NCI-H187 treated with DMSO at 0.1 percent for 48 hours (cell line): ENCODE measurements at places on chromosomes 4 and X.
A peak's percentile ranks its signal among the peaks of the same experiment; 100 is the strongest.

GRCh38 chr4:15007201-15007600, 4.9 kb downstream of the CPEB2 start:
- DNase-seq: no peak

DNA sequence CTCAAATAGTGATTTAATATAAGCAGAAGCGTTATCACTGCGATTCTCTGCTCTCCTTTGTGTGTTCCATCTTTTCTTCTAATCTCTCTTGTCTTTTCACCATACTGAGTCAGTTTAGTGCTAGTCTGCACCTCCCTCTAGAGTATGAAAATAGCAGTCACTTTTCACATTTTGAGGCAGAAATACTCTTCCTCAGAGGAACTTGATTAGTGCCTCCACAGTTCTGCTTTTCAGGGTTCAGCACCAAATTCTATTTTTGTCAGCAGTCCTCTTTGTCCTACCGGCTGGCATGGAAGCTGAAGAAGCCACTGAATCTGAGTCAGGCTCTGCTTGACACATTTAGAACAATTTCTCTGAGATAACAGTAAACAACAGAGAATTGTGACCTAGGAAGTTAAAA, 49.7 kb upstream of the ANKRD17 start:
- DNase-seq: no peak

GRCh38 chr4:182190306-182190705, 52.9 kb upstream of the TENM3 start:
- DNase-seq: no peak

DNA sequence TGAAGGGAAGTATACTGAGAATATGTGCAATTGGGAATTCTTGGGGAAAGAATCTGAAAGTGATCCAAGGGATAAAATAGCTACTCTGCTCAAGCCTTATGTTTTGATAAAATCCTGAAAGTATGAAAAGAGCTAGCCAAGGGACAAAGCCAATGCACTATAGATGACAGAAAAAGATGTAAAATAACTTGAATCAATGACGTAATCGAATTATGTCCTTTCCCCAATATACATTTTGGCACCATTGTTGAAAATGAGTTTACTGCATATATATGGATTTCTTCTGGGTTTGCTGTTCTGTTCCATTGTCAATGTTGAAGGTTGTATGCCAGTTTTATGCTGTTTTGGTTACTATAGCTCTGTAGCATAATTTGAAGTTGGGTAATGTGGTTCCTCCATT, 407.3 kb downstream of the DCAF12L2 start:
- no peak for DNase-seq

DNA sequence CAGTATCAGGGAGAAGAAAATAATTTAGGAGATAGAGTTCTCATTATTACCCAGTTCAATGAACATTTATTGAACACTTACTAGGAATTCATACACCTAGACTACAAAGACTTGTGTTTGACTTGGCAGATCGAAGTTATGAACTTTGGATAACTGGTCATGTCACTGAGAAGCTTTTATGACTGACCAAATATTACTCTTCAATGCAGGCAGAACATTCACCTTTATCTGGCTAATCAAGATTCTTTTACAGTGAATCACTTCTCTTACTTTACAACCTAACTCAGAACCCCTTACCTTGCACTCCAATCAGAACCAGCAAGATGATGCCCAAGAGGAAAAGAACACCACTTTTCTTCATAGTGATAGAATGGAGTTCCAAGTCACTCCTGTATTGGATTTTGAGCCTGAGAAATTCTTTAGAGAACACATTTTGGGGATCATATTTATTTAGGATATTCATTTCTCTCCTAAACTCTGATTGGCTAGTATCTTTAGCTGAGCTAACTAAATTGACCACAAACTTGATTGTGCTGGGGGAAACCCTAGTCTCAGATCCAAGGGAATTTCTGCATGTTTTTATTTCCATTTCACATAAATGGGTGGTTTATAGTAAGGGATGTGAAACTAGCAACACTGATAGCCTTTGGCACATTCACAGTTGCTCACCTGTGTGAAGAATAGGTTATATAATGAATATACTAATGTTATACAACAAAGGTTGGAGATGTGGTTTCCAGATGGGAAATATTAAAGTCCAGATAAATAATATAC, at the start of gene CXCL9:
Gene CXCL9, minus strand, starts transcription at position 421 of the 774 bp plus-strand sequence. Its CDS starts 60 bp downstream, at position 361.
- no peak for DNase-seq

GRCh38 chr4:152169683-152170082, 366.2 kb downstream of the FBXW7 start:
- no peak for DNase-seq

DNA sequence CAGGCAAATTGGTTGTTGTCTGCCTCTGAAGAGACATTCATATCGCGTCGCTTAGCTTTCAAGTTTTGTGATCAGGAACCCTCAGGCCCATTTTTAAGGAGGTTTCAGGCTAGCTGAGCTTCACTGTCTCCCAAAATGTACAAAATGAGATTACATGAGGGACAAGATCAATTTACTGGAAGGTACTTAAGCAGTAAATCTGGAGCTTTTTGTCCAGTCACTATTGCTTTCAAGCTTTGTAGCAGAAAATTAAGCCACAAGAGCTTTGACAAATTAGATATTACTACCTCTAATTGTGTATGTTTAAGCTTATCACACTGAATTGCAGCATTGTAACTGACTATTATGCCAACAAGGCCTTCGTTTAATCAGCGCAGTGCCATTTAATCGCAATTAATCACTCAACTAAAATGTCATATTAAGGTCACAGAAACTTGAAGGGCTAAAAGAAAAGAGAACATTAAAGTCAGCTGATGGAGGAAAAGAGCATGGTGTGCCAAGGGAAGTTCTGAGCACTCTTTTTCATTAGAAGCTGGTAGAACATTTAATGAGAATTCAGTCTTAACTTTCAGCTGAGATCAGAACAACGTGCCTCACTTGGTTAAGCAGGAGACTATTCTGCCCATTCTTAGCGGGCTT, 353.0 kb downstream of the FBXO8 start:
- no peak for DNase-seq

GRCh38 chr4:142845293-142846107, 601 bp downstream of the INPP4B start:
- DNase-seq: no peak

DNA sequence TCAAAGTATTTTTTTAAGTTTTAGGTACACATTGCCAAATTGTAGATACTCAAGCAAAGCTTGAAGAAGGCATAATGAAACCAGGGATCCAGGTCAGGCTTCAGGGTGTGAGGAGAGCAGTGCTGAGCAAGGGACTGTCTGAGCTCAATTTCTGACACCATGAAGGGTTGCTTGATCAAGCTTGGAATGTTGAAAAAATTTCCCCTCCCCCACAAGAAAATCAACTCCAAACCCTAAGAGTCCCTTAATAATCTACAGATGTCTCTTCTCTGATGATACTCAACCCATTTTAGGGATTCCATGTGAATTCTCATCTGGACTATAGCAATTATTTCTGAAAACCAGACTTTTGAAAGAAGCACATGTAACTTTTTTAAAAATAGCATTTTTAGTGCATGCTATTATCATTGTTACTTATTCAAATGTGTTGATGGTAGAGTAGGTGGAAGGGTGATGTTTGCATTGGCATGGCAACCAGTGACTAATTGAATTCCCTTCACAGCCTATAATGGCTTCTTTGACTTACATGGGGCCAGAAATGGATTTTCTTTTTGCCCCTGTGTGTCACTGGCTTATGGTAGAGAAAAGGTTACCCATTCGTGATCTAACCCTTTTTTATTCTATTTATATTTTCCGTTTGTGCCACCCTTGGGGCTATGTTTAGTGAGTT, 252.0 kb downstream of the FBXW7 start:
- DNase-seq: no peak

GRCh38 chr4:185039508-185040273, 21.4 kb downstream of the HELT start:
- DNase-seq: peak; percentile 3

- no peak for DNase-seq
These were observed 1.4 kb downstream of the ARHGEF6 start for GRCh38 chrX:136779346-136779781.

GRCh38 chr4:26061248-26061986, 147.4 kb downstream of the SMIM20 start:
- no peak for DNase-seq

DNA sequence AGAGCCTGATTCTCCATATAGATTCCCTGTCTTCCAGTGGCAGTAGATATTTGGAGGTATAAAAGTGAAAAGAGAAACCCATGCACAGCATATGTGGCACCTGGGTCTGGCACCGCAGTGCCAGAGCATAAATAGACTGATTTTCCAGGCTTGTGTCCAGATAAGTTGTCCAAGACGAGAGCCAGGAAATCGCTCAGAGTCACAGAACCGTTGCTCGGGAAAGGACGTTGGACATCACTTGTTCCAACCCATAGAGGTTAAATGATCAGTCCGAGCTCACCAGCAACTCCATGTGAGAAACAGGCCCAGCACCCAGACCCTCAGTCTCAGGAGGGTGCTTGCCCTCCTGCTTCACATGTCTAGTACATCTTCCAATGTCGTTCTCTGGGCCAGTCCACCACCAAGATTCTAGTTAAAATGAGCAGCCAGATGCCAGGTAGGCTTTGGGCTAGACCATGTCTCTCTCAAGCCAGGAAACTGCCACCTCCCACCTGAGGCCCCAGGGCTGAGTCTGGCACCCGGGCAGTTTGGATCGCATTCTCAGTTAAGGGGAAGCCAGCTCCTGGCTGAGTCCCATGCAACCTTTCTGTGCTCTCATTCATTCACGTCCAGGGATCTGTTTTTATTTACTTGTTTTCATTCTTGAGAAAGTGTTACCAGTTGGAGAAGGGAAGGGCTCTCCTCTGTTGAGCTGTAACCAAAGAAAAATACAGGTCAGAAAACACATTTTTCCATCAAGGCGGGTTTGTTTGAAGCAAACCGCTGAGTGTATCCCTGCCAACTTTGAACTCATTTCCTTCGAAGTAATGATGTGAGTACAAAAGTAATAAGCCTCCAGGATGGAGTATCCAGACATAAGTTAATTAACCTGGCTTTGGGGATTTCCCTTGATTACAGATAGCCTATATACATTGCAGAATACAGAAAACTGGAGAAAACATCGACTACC, 91.7 kb downstream of the PHOX2B start:
- DNase-seq: no peak

- no peak for DNase-seq
These were observed 14.0 kb upstream of the TMEM156 start for GRCh38 chr4:39046249-39046648.

DNA sequence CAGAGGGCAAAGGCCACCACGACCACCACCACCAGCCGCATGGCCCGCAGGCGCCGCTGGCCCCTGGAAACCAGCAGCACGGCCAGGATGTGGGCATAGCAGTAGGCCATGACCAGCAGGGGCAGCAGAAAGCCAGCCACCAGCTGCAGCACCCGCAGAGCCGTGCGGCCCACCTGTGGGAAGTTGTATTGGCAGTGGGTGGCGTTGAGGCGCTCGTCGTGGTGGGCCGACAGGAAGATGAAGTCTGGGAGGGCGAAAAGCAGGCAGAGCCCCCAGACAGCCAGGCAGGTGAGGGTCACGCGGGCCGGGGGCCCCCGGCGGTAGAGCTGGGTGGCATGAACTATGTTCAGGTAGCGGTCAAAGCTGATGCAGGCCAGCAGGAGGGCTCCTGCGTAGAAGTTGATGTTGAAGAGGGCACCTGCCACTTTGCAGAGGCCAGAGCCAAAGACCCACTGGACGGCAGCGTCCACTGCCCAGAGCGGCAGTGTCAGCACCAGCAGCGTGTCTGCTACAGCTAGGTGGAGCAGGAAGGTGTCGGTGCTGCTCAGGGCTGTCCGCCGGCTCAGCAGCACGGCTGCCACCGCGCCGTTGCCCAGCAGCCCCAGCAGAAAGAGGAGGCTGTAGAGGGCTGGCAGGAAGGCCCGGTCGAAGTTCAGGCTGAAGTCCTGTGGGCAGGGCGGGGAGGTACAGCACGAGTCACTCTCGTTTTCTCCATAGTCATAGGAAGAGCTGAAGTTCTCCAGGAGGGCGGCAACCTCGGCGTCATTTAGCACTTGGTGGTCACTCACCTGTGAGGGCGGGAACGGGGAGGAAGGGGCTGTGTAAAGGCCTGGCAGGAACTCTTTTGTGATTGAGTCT, 1.4 kb downstream of the CXCR3 start:
- no peak for DNase-seq

- DNase-seq: no peak
These were observed 59.4 kb downstream of the QRFPR start for GRCh38 chr4:121321466-121321865.

- DNase-seq: no peak
These were observed 76.9 kb downstream of the SHROOM3 start for GRCh38 chr4:76511947-76512346.
